Pancreas (tissue), 10 donors: ENCODE measurements at places on chromosomes 7 and 10.

DNA sequence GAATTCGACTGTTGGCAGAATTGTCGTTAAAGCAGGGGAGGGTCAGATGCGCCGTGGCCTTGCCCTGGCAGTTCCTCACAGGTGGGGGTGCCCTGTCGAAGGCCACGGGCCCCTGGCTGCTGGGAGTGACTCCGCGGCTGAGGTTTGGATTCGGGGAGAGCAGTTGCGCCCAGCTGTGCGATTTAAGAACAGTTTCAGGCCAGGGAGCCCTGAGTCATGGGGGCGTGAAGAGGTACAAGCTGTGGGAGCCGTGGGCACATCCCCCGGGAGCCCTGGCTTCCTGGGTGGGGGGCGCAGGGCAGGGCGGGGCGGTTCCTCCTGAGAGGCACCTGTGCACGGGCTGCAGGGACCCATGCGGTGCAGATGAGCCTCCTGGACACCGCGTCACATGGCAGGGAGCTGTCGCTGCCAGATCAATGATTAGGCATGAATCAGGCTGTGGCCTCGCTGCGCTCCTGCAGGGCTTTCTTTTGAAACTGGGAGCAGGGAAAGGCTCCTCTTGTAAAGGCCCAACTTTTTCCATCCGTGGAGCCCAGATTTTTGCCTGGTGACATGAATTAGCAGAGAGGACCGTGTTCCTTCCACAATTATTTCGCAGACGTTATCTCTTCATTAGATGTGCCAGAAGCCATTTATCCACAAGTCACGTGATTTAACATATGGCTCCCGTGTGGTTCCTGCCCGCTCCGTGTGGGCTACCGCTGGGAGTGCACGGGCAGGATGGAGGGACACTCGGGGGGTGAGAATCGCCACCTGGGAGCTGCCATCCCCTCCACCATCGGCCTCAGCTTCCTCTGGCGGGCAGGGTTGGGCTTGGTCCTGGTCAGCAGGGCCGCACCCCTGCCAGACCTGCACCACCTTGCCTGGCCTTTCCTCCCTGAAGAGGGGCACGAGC lies 918 bp downstream of the PWWP2B start:
- peak; percentile 73 for DNase-seq

GRCh38 chr10:16867556-16867955 lies 50.3 kb upstream of the RSU1 start:
- DNase-seq, result no peak

GRCh38 chr10:96352582-96352981 lies 6.2 kb downstream of the OPALIN start:
- no peak for DNase-seq

DNA sequence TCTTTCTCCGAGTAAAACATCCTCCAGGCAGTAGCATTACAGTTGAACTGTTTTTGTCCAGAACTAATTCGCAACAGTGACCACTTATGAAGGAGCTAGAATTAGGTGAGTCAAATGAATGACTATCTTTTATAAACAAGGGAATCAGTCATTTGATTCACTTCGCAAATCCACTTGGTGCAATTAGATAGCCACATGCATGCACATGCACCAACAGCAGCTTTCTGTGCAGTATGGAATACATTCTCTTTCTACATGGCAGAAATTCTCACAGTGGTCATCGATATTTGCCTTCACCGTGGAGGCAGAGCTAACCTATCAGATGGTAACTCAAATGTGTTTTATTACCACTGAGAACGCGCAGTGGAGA lies 118.8 kb downstream of the CDK6 start:
- DNase-seq, result no peak

GRCh38 chr10:45627412-45628048 lies 45.0 kb downstream of the ZFAND4 start:
- DNase-seq, result peak; percentile 15

DNA sequence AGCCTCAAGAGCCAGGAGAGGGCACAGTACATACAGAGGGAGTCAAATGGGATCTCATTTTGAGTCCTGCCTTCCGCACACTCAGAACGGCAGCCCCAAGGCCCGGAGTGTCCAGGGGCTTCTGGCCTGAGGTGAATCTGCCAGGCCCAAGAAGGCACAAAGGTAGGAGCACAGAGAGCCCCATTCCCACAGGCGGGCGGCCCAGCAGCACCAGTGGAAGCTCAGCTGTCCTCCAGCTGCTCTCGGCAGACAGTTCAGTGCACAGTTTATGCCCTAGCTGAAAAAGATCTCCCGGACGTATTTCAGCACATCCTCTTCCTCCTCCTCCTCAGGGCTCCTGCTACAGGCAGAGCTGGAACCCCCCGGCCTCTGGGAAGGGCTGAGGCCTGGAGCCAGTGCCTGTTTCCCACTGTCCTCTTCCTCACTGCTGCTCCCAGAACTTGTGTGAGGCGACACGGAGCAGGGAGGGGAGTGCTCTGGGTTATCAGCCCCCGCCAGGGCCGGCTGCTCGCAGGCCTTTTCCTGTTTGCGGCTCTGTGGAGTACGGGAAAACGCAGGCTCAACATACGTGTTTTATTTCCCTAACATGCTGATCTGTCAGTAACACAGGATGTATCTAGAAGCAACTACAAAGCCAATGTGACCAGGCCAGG lies 4.0 kb downstream of the CYREN start:
- DNase-seq, result no peak

DNA sequence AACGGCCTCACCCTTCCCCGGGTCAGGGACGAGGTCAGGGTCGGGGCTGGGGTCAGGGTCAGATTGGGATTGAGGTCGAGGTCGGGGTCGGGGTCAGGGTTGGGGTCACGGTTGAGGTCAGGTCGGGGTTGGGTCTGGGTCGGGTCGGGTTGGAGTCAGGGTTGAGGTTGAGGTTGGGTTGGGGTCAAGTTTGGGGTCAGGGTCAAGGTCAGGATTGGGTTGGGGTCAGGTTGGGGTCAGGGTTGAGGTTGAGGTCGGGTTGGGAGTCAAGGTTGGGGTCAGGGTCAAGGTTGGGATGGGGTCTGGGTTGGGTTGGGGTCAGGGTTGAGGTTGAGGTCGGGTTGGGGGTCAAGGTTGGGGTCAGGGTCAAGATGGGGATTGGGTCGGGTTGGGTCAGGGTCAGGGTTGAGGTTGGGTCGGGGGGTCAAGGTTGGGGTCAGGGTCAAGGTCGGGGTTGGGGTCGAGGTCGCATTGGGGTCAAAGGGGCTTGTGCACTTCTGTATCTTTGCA lies 131.4 kb downstream of the VIPR2 start:
- peak; percentile 45 for DNase-seq

DNA sequence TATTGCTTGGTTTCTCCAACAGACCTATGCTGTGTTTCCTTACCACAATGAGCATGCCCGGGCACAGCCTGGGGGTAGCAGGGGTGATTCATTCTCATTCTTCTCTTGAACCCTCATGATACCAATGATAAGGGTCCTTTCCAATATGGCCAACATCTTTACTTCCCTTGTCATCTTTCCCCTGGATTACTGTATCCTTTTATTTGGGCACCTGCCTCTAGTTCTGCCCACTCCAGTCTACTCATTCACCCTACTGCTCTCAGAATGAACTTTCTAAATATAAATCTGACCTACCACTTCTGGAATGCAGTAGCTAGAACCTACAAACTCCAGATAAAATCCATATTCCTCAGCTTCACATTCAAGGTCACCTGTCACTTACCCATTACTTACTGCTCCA lies 26.4 kb upstream of the ITPRID1 start:
- DNase-seq, result no peak

DNA sequence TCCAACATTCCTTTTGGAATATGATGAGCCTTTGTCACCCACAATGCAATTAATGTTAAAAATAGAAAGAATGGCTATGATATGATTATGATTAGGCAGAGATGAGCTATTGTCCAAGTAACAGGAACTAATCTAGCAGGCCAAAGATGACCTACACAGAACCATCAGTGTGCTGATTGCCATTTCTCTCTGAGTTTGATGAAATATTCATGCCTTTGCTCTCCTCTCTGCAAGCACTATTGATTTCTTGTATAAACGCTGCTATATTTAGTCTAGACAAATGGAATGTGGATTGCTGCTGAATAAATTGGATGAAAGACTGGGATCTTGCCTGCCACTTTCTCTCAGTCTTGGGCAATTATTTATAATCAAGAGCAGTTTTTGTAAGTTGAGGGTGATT lies 85.4 kb downstream of the HDAC9 start:
- no peak for DNase-seq

DNA sequence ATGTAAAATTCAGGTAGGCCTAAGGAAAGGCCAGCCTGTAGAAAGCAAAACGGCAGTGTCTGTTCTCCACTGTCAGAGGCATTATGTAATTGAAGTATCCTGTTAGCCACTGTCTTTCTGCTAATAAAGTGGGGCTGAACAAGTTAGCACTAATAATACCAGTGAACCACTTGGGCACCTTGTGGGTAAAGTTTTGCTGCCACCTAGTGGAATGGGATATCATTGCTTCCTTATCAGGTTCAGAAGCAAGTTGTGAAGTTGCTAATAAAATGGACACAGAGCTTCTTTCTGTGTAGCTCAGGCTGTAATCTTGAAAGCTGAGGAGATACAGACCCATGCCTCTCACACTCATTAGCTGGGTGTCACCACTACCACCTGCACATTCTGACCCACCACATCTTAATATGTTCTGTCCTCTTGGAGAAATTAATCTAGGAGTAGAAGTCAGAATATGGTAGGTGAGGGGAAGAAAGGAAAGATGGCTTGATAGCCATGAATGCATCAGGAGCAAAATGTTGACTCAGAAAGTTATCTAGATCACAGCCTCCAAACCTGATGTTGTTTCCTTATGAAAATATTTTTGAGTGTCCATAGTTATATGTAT lies 175.1 kb downstream of the SEPTIN7 start:
- DNase-seq, result no peak

DNA sequence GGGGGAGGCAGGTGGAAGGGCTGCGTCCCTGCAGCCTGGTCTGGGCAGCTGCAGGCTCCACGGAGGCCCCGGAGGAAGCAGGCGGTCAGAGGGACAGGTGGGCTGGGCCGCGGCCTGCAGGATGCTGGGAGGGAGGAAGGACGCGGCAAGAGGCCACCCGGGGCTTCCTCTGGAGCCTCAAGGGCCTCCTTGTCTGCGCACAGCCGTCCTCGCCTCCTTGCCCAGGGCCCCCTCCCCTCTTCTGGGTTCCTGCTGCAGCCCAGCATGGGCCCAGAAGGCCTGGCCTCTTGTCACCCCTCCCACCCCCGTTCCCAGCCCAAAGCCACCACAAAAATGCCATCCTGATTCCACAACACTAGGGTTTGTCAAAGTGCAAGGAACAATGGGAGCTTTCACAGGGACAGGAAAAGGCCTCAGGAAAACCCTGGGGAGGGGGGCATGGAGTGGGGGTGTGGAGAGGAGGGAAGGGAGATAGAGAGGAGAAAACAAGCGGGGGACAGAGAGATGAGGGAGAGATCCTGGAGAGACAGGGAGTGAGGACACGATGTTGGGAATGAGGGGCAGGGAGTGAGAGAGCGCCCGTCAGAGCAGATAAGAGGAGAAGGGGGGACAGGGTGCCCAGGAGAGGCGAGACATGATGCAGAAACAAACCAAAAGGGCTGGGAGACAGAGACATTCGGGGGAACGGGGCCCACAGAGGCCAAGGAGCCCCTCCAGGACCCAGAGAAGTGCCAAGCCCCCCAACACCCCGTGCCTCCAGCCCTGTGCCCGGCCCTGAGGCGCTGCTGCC lies 41.8 kb downstream of the ZCCHC24 start:
- DNase-seq, result peak; percentile 72

- no peak for DNase-seq
These were observed 70.4 kb downstream of the HERPUD2 start for GRCh38 chr7:35624299-35625186.

- no peak for DNase-seq
These were observed 3.1 kb upstream of the CLIP2 start for GRCh38 chr7:74286131-74286530.

DNA sequence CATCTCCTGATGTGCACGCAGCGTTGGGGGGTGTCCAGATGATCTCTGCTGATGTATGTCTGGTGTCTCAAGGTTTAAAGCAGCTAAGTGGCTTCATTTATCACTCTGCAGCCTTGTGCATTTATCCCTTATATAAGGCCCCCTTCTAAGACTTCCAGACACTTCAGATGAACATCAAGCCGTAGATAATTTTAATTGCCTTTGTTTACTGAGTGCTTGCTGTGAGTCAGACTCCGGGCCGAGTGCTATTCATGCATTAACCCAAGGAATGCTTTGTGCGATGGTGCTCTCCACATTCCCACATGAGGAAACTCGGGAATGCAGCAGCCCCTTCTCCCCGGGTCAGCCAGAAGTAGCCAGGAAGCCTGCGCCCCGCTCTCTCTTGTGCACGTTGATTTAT lies 328.6 kb upstream of the COBL start:
- no peak for DNase-seq

DNA sequence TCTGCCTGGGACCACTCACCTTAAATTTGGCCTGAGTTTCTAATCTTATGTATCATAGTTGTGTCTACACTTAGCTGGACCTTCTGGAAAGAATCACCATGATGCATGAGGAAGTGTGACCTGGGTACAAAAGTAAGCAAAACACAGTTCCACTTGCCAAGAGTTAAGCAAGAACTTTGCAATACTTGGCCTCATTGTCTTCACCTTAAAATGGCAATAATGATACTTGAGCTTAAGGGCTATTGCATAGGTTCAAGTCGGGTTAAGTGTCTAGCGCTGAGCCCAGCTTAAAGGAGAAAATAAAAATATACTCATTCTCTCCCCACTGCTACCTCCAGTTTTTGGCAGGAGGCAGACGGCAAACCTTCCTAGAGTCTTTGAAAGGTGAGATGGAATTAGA lies 133.9 kb upstream of the BMPER start:
- no peak for DNase-seq

DNA sequence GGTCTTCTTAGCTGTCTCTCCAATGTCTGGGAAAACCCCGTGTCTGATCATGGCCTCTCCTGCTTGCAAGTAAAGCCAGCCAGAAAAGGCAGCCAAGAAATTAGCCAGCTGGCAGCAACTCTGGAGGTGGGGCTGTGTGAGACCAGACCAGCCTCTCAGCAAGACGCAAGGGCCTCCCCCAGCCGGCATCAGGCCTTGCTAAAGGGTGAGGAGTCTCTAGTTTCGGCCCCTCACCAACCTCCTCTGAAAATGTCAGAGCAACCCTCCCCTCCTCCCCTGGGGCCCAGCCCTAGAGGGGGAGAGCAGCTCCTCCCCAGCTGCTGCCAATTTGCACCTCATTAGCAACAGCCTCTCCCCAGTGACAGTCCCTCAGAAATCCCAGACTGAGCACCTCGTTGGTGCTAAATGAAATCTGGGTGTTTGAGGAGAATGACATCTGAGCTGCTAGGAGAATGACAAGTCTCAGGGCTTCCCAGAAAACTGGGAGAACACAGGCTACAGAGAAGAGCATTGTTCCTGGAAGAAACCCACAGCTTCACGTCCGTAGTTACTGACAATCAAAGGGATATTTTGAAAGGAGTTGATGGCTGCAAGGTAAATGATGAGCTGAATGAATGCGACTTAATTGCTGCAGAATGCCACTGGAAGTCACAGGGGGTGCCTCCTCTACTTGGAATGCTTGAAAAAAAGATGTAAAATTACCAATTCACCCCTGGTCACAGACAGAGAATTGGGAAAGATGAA lies 25.9 kb downstream of the DGKI start:
- DNase-seq, result peak; percentile 41
